ENCODE measurements at places on chromosomes 2 and 18. TPM values are rescaled to one million over a fixed set of nuclear protein-coding genes. Genes with fewer than 3 reads are reported as not detected.

- DNase-seq: peak; percentile 65
Measured at GRCh38 chr2:140916410-140916809, 1214.4 kb downstream of the LRP1B start.

The SERPINB3 gene
- total RNA-seq: 22.4 TPM

DNA sequence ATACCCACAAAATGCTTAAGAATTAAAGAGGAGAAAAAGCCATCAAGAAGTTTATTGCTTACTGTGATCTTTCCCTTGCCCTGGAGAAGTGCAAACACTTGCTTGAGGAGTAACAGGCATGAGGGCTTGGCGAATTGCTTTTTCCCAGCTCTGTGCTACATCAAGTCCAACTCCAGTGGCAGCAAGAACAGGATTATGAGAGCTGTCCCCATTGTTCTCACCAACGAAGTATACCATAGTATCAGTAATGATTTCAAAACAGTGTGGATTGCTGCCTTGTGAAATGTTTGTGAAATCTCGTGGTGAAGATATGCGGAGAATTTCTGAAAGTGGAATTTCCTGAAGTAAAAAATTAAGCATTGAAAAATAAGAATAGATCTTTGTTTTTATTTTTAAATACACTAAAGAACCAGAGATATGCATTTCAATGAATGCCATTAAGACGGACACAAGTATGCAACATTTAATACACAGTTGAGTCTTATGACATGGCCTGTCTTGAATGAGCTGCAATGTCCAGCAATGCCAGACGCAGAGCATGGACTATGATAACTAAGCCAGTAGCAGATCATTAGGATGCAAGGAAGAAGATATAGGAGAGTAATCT, 43.0 kb downstream of the NDUFAF7 start:
- no peak for DNase-seq

The SCN3A gene
- not detected for total RNA-seq

DNA sequence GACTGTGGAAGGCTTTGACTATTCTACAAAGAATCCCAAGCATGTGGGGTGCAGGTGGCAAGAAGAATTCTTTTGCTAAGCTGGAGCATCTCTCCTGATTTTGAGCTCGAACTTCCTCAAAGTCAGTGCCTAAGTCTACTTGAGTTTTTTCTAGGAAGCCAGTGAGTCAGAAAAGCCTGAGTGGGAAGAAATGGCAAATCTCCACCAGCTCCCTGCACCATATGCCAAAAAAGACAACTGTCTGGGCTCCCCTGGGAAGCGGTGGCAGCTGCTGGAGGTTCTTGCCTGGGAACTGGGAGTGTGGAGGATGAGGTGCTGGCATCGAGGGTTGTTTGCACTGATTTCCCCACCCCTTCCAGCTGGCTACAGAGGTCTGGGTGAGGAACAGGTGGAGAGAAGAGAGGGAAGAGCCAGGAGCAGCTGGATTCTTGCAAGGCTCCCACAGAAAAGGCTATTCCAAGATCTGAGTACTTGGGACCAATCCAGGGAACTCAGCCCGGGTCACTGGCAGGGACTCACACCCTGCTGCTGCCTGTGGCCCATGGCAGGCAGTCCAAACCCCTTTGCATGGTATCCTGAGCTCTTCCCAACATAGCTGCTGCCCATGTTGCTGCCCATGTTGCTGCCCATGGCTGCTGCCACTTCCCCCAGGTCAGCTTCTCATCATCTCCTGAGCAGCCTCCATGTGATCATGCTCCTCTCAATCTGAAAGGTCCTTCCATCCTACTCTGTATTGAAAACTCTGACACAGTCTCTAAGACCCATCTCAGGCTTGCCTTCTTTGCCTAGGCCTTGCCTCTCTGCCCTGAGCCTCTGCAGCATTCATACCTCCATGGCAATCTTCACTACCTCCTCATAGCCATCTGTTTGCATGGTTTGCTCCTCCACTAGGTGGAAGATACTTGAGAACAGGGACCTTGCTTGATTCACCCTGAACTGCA, 128.3 kb upstream of the SPATS2L start:
- no peak for DNase-seq

- peak; percentile 24 for DNase-seq
Measured at GRCh38 chr2:26989156-26989555, 18.7 kb downstream of the MAPRE3 start.

DNA sequence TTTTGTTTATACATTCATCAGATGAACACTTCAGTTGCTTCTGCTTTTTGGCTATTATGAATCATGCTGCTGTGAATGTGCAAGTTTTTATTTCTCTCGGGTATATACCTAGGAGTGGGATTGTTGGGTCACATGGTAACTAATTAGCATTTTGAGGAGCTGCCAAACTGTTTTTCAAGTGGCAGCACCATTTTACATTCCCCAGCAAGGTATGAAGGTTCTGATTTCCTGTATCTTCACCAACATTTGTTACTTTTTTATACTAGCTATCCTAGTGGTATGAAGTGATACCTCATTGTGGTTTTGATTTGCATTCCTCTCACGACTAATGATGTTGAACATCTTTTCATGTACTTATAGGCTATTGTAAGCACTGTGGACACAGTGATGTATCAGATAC, 53.9 kb downstream of the DYNC1I2 start:
- peak; percentile 4 for DNase-seq

GRCh38 chr18:49690312-49690711, 123.0 kb downstream of the ACAA2 start:
- DNase-seq: peak; percentile 99

- DNase-seq: no peak
Measured at GRCh38 chr2:173117678-173118077, 42.0 kb downstream of the MAP3K20 start.

GRCh38 chr18:32438173-32438572, 32.5 kb downstream of the GAREM1 start:
- DNase-seq: no peak

- DNase-seq: no peak
Measured at GRCh38 chr18:25736516-25736915, 353.9 kb downstream of the SS18 start.

The ABCB11 gene
- 0.26 TPM for total RNA-seq

The FOXI3 gene
- not detected for total RNA-seq

DNA sequence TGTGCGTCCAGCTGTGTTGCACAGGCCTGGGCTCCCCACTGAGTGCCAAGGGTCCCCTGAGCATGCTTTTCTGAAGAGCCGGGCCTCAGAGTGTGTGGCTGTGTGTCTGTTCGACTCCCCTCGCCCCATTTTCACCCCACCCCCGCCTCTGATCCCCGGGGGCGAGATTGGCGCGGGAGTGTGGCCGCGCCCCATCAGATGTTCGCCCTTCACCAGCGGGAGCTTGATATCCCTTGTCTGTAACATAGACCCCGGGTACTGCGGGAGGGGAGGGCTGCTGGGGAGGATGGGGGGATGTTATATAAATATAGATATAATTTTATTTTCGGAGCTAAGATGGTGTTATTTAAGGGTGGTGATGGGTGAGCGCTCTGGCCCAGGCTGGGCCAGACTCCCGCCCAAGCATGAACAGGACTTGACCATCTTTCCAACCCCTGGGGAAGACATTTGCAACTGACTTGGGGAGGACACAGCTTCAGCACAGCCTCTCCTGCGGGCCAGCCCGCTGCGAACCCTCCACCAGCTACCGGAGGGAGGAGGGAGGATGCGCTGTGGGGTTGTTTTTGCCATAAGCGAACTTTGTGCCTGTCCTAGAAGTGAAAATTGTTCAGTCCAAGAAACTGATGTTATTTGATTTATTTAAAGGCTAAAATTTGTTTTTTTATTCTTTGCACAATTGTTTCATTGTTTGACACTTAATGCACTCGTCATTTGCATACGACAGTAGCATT, 1.5 kb downstream of the RHOB start:
- DNase-seq: no peak

DNA sequence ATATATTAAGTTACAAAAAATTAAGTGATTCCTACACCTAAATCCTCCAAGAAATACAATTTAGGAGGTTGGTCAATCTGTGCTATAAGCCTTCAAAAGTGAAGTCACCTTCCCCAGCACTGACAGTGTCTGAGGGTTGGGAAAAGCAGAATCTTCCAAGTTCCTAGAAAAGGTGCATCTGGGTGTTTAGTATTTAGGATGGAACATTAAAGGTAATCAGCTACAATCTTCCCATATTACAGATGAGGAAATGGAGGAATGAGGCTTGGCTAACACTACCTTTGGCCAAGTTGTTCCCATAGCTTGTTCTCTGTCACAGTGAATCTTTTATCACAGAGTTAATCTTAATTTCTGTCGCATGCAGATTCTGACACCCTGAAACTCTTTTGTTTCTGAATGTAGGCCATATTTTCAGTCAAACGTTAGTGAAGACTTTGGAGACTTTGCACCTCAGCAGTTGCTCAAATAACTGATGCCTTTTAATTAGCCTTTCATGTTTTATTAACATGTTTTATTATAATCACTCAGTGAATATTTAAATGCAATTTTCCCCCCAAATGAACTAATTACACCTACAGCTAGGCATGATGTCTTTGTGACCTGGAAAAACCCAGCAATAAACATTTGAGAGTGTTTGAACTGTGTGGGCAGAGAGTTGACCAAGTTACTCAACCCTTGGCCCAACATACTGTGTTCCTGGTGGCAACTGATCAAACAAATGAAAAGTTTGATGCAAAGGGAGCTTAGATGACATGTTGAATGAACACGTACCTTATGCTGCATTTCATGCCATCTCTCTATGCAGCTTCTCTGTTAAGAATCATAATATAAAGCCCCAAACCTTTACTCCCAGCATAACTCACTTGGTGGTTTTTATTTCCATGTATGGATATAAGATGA, 17.6 kb downstream of the FN1 start:
- DNase-seq: no peak

DNA sequence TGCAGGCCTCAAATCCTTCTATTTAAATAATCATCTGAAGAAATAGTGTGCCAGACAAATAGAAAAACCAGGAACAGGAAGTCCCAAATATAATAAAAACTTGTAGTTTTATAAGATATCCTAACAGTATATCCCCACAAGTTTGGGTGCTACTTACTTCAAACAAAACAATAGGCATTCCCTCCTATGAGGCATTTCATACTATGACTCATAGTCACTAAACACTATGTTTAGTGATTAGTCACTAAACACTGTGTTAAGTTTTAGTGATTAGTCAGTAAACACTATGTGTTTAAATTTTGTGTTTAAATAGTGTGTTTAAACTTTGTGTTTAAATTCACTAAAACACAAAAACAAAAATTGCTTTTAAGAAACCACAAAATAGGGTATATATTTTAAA, 407.0 kb upstream of the CDH19 start:
- peak; percentile 92 for DNase-seq

DNA sequence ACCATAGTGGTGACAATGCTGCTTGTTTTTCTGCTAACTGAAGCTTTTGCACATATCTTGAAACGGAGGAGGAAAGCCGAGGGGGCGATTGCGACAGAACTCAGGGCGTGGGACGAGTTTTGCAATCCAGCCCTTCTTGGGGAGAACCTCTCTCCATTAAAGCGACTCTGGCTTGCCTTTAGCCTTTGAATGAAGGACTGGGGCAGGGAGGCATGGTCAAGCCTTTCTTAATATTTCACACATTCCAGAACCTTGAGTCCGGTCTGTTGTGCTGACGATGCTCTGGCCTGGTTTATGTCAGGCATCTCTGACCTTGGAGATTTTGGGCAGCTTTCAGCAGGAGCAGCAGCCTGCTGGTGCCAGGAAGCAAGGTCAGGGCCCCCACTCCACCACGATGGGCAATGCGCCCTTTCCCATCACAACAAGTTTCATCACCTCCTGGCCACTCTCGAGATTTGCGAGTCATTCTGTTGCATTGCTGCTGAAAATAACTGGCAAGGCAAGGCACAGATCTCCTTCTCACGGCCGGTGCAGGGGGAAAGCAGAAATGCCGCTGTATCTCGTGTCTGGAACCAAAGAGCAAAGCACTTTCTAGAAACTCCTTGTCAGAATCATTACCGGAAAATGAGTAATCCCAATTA, 10.8 kb downstream of the EMILIN2 start:
- DNase-seq: peak; percentile 18

- no peak for DNase-seq
Measured at GRCh38 chr18:63315876-63316275, 3.7 kb downstream of the BCL2 start.

Data from bronchial epithelial cell (primary cell).